AG09309 (cell line): ENCODE measurements at places on chromosomes 16 and 17.

GRCh38 chr16:24010440-24011089, 174.8 kb downstream of the PRKCB start:
- peak; percentile 5 for DNase-seq

- DNase-seq = no peak
Measured at GRCh38 chr16:27179500-27180072, 23.7 kb upstream of the KDM8 start.

DNA sequence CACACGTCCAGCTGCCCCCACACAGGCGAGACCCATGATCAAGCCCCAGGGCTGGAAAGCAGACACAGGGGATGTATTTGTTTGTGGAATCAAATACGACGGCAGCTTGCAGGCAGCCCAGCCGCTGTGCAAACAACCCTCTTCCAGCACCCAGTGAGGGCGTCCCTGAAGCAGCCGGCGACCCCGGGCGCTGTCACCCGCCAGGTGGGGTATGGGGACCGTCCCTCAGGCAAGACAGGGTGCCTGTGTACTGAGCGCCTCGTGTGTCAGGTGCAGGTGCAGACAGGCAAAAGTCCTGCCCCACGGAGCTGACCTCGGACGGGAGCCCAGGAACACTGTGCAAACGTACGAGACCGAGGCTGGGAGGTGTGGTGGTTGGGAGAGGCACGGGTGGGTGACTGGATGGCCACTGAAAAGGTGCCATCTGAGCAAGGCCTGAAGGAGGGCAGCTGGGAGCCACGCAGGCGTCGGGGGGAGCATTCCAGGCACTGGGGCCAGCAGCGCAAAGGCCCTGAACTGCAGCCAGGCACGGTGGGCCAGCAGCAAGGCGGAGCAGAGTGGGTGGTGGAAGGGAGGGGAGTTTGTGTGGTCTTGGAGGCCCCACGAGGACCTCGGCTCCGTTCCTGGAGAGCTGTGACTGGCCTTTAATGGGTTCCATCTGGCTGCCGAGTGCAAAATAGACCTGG, 48.5 kb downstream of the CBFA2T3 start:
- no peak for DNase-seq

GRCh38 chr17:70310221-70310672, 140.9 kb downstream of the KCNJ2 start:
- DNase-seq = no peak

DNA sequence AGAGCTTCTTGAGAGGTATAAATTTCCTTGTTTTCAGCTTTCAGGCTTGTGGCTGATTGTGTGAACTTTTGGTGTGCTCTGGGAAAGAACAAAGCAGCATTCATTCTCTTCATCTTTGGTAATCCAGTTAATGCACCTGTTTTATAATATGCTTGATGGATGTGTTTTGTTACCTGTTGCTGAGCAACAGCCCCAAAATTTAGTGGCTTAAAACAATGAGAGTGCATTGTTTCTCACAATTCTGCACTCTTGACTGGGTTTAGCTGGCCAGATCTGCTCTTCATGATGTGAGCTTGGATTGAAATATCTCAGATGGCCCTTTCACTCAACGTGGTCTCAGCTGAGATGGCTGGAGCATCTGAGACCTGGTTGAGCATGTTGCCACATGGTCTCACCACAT, 58.7 kb upstream of the NOL11 start:
- no peak for DNase-seq

DNA sequence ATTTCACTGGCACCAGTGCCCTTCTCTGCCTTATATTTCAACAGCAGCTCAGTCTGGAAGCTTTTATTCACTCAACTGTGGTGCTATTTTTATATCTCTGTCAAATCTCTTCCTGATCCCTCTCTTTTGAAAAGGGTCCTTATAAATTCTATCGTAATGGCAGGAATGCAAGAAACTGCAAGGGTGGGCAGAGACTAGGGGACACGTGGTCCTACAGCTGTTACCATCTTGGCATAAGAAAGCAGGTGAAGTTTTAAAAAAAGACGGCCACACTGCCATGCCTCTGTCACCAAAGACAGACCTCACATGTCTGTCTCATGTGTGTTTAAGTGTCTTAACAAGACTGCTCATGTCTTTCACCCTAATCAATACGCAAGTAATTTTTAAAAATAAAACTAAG, 368.4 kb upstream of the CDH11 start:
- no peak for DNase-seq

GRCh38 chr17:69232650-69233049, 4.0 kb upstream of the ABCA10 start:
- no peak for DNase-seq

GRCh38 chr16:2035431-2036199, 8.9 kb downstream of the NHERF2 start:
- peak; percentile 57 for DNase-seq

DNA sequence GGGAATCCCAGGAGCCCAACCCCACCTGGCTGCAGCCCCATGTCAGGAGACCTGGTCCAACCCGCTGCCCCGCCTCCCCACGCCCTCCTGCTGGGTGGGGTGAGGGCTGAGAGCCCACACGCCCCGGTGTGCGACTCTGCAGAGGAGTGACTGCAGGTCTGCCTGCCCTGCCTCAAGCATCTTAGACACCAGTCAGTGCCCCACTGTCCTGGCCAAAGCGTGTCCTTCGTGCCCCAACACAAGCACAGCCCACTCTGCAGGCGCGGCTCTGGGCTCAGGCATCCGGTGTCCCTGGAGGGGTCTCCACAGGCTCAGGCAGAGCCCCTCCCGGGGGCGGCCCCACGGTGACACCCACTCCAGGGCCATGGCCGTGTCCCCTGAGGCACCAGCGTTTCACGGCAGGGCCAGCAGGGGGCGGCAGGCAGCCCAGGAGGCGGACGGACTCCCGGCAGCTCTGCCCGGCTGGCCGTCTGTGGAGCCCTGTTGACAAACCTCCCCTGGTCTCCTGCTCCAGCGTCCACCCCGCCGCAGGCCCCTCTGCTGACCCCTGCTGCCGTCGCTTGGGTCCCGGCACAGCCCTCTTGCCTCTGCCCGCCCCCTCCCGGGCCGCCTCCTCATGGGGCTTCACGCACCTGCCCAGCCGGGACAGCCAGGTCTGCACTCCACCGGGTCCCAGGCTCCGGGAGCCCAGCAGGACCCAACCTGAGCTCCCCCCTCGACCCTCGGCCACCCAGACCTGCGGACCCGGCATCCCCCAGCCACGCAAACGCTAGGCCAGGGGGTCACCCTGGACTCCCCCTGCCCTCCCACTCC, 8.6 kb upstream of the UBE2I start:
- DNase-seq = no peak

DNA sequence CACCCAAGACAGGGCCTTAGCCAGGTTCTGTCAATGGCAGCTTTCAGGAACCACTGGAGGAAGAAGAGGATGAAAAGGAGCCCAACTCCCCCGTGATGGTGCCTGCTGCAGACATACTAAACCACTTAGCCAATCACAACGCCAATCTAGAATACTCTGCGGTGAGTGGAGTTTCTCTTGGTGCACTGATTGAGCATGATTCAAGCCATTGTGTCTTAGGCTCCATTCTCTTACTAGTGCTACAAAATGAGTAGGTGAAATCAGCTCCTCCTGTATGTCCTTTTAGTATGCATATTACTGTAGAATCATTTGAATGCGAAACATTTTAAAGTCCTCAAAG, 1.4 kb downstream of the SETD6 start:
- DNase-seq = no peak

DNA sequence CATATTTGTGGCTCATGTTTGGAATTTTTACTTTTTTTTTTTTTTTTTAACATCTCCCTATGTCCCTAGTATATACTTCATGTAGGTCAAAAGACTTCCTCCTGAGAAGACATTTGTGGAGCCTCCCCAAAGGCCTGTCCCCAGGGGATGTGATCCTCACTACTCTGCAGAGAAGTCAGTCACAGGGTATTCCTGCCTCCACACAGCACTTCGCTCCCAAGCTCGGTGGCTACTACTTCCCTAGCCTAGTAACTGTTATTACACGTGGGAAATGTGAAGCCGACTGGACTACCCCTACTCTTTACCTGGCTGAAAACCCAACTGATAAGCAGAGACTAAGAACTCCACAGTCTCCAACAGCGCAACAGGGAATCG, 116.8 kb downstream of the HIC1 start:
- DNase-seq = no peak

DNA sequence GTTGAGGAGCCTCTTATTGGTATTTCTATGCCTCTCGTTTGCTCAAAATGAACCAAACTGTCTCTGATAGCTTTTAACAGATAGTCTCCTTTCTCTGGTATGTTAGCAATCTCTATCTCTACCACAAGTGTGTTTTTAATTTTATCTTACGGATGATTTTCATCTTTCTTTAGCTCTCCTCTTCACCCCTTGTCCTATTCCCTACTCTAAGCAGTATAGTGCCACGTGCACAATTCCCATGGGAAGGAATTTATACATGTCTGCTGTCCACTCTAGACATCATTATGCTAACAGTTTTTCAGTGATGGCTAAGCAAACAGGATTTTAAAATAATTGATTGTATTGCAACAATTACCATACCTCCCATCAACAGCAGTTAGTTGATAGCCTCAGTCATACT, 177.3 kb downstream of the CYB561 start:
- DNase-seq = no peak

DNA sequence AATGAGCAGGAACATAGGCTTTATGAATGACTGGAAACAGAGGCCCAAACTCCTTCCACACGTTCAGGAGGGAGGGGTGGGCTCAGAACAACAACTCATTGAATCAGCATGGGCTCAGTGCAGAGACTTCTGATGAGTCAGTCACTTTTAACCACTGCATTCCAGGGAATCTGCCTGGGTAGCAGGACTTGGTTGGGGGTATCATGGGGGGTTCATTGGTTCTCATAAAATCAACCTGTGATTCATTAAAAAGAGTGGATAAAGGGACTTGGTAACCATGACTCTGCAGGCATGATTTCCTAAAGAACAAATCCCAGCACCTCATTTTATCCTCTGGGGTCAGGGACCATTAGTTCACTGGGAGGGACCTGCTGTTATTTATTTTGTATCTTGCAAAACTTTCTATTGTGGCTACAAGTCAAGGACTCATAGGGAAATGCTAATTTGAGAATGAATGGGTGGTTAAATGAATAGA, 13.8 kb downstream of the ITGB3 start:
- peak; percentile 92 for DNase-seq

GRCh38 chr16:75481475-75481874, 13.8 kb downstream of the CHST6 start:
- DNase-seq = no peak

GRCh38 chr17:10549096-10549842, at the start of gene MYH2:
Gene MYH2, minus strand, starts transcription at chr17:10549658. Its CDS starts 1,738 bp downstream, at chr17:10547920.
- DNase-seq = no peak

- DNase-seq = no peak
Measured at GRCh38 chr16:61813339-61813738, 222.9 kb downstream of the CDH8 start.

DNA sequence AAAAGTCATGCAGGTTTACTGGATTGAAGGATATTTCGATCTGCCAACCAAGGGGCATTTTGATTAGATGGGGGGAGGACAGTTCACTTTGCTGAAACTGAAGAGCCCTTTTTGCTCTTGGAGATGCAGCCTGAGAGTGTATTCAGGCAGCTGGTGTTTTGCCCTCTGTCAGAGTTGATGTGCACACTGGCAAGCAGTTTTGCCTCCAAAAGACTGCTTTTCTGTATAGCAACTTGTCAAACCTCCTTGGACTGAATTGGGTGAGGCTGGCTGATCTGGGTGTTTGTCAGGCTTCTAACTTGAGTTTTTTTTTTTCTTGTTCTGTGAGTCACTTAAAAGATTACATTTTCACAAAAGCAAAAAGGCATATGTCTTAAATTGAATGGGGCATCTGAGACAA, 22.6 kb upstream of the ANKFN1 start:
- DNase-seq = no peak

DNA sequence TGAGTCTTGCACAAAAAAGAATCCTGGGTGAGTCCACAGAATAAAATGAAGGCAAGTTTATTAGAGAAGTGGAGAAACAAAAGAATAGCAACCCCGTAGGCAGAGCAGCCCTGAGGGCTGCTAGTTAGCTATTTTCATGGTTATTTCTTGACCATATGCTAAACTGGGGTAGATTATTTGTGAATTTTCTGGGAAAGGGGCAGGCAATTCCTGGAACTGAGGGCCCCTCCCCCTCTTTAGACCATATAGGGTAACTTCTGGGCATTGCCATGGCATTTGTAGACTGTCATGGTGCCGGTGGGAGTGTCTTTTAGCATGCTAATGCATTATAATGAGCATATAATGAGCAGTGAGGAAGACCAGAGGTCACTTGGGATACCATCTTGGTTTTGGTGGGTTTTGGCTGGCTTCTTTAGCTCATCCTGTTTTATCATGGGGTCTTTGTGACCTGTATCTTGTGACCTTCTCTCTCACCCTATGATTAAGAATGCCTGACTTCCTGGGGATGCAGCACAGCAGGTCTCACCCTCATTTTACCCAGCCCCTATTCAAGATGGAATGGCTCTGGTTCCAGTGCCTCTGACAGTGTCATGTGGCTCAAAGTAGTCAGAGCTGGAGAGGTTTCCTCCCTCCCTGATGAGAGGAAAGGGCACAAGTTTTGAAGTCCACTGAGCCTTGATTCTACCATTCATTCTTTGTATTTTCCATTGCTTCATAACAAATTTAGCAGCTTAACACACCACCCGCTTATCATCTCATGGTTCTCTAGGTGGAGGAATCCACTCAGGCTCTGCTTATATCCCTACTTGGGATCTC, 55.7 kb upstream of the LGALS9 start:
- no peak for DNase-seq

GRCh38 chr17:39999067-39999466, 16.2 kb upstream of the CSF3 start:
- DNase-seq = no peak

DNA sequence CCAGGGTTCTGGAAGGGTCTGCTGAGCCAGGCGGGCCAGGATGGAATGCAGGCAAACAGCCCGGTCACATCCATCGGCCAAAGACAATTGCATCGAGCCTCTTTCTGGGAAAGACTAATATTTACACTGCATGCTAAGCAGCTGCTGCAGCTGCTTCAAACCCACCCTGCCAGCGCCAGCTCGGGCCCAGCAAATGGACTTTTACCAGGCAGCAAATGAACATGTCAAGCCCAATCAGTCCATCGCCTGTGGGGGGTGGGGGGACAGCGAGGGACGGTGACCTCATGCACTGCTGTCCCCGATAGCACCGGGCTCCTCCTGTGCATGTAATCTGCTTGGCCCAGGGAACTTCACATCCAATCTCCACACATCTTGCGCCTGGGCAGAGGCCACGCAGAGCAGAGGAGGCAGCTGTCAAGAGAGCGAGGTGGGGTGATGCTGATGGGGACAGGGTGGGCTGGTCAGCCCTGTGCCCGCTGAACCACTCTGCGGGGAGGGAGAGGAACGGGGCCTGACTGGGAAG, 39.4 kb upstream of the CDH5 start:
- no peak for DNase-seq

- DNase-seq = peak; percentile 85
Measured at GRCh38 chr16:86396422-86396821, 113.9 kb upstream of the FOXF1 start.

DNA sequence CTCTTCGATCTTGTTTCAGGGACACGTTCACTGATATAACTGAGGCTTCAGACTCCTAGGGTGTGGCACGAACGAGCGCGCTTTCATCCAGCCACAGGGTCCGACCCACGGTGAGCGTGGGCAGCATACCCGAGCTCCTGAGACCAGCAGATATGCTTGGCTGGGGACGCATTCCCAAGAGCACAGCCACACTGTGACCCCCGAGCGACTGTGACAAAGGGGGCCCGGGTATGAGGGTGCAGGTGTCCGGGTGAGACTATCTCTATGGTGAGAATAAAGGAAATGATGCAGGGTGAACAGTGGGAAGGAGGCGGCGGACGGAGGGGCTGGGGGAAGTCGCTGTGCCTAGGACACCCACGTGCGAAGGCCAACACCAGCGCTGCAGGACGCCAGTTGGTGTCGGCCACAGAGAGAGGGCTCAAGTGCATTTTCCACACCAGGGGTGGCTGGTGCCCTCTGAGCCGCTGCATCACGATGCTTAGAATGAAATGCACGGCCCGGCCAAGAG, 17.6 kb downstream of the RPH3AL start:
- no peak for DNase-seq
